ENCODE measurements at places on chromosomes 4 and X.

DNA sequence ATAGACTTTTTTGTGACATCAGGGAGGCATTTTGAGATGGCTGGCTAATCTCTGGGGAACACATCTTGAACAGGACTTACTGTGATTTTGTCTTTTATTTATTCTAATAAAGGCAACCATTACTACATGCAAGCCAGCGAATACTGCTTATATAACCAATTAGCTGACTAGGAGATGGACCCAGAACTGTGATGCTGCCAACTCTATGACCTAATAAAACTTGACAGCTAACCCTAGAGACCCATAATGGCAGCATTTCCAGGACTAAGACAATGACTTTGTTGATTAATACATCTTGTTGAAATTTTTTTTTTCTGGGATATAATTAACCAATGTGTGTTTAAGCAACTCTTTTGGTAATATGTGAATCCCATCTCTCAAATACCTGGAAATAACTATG is 584.6 kb downstream of the PRR32 start:
- DNase-seq: no peak

DNA sequence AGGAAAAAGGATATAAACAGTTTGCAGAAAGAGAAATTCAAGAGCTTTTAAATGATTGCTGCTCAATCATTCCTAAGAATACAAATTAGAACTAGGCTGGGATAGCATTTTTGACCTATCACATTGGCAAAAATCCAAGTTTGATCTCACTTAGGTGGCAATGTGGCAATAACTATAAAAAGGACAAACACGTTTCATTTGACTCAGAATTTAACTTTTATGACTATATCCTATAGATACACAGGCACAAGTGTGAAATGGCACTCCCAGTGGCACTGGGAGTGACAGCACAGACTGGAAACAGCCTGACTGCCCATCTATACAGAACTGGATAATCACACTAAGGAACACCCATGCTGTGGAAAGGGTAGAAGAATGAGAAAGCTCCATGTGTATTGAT is 11.1 kb downstream of the CENPU start:
- DNase-seq: no peak

DNA sequence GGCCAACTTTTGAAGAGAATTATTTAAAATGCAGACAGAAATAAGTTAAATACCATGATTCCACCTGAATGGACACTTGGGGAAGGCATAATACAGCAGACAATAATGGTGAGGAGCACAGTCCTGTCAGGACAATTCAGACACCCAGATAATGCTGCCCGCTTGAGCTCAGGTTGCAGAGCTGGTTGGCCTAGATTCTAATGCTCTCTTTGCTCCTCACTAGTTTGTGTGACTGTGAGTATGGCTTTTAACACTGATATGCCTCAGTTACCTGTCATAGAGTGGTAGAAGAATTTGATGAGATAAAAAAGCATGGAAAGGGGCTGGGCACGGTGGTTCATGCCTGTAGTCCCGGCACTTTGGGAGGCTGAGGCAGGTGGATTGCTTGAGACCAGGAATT is 62.1 kb downstream of the SH3KBP1 start:
- no peak for DNase-seq

DNA sequence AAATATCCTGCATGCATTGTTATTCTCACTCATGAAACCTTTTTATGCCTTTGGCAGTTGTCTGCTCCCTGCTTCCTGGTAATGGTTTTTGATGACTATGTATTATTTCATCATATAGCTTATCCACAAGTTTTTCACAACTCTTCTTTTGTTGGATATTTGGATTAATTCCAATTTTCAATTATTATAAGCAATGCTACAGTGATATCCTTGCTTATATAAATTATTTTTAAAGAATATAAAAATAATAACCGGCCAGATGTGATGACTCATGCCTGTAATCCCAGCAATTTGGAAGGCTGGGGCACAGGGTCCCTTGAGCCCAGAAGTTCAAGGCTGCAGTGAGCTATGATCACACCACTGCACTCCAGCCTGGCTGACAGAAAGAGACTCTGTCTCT is 47.0 kb downstream of the ASIC5 start:
- no peak for DNase-seq
